ENCODE measurements at places on chromosomes 6 and 20.
A peak's percentile ranks its signal among the peaks of the same experiment; 100 is the strongest.

- DNase-seq = no peak
These were observed 19.5 kb downstream of the CD2AP start for GRCh38 chr6:47496935-47497579.

DNA sequence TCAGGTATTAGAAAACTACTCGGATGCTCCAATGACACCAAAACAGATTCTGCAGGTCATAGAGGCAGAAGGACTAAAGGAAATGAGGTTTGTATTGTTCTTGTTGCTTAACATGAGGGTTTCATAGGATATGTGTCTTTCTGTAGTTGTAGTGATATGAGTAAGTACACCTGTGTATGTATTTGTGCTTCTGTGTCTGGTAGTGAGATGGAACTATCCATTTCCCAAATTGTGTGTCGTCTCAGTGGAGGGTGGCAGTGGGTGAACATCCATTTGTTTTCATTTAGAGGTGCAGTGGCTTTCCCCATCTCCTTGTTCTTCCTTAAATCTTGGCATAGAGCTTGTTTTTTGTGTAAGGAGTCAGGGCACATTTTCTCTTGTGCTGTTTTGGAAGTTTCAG, 8.2 kb downstream of the ASXL1 start:
- DNase-seq = no peak

DNA sequence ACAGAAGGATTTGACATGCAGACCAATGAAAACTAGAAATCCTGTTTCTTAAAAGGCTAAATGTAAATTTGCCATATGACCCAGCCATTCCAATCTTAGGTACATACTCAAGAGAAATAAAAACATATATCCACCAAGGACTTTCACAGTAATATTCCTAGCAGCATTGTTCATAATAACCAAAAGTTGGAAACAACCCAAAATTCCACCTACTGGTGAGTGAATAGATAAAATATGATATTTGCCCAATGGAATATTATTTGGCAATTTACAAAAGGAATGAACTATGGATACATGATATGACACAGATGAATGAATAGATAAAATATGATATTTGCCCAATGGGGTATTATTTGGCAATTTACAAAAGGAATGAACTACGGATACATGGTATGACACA, 22.7 kb downstream of the MTCL3 start:
- DNase-seq = no peak

- no peak for DNase-seq
These were observed 255.8 kb downstream of the HDGFL1 start for GRCh38 chr6:22825210-22825609.

GRCh38 chr6:20652299-20653084, 118.2 kb downstream of the CDKAL1 start:
- no peak for DNase-seq

GRCh38 chr6:157656437-157656997, 166.5 kb upstream of the SNX9 start:
- DNase-seq = no peak

- DNase-seq = peak; percentile 15
These were observed 285.8 kb upstream of the SUPT3H start for GRCh38 chr6:45663251-45664221.

DNA sequence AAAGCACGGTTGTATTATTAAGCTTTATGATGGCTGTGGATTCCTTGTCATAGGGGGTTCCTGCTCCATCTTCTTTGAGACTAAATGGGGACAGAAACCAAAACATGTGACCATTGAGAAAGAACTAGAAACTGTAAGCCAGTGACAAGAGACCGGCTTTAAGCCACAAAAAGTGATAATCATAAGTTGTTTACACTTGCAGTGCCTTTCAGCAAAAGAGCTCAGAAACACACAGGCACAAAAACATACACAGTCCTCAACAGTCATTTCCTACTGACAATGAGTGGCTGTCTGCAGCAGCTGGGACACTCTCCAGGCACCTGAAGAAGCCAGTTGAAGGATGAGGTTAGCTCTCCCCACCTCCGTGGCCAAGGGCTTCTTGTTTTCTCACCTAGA, 20.0 kb upstream of the UBE2J1 start:
- no peak for DNase-seq
